ENCODE measurements at places on chromosomes 5 and 9.

GRCh38 chr9:92637886-92638620, 31.9 kb downstream of the IPPK start:
- no peak for DNase-seq

DNA sequence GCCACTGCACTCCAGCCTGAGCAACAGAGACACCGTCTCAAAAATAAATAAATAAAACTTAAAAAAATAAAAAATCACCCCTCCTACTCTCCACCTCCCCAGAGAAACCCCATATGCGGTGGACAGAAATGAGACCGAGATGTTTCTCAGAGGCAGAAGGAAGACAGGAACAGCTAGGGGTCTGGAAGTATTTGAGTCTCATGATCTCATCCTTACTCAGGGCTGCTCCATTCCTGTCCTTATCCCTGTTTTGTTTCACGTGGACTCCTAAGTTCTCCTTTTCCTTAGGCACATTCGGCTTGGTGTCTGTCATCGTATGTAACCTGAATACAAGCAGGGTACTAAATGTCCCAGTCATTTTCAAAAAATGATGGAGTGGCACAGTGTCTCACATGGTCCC, 76.1 kb downstream of the C9orf50 start:
- no peak for DNase-seq

DNA sequence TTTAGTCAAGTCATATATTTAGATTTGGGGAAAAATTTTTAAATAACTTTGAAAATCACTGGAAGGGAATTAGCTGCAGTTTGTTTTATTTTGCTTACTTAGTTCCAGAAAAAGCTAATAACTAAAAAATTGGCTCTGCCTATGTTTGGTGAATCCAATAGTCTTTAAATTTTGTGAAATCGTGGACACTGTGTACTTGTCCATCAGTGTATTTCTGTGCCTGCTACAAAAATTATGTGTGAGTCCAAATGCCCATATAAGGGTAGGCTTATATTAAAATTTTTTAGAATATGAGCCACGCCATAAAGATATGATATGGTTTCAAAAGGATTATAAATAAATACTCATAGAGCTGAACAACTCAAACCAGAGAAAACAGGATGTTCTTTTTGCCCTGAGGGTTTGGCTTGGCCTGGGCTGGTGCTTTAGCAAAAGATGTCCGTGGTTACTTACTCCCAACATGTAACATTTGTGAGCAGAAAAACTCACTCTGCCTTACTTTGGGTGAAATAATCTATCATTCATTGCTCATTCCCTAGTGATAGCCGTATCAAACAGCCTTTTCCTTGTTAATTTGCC, 133.2 kb upstream of the PRLR start:
- DNase-seq: no peak

GRCh38 chr9:32882705-32883104, 99.4 kb downstream of the TMEM215 start:
- no peak for DNase-seq

- no peak for DNase-seq
Measured at GRCh38 chr9:135692410-135692809, 6.9 kb downstream of the SOHLH1 start.

DNA sequence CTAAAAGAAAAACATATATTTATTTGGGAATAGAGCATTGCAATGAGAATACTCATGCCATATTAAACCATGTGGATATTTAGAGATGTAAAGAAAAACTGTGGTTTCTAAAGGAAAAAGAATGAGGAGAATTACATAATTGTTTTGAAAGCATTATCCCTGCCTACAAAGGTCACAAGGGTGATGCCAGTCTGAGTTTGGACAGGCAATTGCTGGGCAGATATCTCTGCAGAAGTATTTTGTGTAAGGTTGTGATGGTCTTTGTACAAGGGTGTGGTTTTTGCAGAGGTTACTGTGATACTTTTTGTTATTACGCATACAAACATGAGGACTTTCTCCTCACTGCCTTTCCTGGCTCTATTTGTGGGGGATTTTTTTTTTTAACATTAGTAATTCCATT, 2022.9 kb upstream of the CDH6 start:
- no peak for DNase-seq

DNA sequence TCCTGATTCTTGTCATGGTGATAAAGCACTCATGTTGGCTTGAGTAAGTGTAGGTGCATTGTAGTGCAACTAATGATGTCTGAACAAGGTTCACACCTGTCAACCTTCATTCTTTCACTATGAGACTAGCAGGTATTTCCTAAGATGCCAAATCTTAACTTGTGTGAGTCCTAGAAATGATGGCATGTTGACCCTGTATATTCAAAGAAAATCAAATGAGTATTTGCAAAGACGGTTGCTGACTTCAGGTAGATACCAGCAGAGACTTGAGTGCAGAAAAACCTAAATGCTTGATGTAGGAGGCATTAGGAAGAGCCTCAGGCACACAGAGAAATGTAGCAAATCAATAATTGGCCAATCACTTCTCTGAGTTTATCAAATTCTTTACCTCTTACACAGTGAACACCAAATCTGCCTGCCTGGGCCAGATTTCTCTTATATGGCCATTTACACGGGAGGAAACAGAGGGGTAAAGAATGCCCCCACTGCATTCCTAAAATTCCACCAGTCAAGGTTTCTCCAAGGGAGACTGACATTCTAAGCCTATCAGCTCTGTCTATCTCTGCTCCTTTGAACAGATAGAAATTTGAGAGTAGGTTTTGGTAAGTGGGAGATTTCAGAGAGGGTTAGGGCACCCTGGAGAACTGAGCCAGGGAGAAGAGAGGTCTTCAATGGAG, 488.6 kb upstream of the WWC1 start:
- no peak for DNase-seq

- DNase-seq: no peak
Measured at GRCh38 chr9:124257844-124258606, at the start of gene NEK6. NEK6 (plus strand) TSS chr9:124257949; CDS start chr9:124301965, 44,016 bp downstream.

DNA sequence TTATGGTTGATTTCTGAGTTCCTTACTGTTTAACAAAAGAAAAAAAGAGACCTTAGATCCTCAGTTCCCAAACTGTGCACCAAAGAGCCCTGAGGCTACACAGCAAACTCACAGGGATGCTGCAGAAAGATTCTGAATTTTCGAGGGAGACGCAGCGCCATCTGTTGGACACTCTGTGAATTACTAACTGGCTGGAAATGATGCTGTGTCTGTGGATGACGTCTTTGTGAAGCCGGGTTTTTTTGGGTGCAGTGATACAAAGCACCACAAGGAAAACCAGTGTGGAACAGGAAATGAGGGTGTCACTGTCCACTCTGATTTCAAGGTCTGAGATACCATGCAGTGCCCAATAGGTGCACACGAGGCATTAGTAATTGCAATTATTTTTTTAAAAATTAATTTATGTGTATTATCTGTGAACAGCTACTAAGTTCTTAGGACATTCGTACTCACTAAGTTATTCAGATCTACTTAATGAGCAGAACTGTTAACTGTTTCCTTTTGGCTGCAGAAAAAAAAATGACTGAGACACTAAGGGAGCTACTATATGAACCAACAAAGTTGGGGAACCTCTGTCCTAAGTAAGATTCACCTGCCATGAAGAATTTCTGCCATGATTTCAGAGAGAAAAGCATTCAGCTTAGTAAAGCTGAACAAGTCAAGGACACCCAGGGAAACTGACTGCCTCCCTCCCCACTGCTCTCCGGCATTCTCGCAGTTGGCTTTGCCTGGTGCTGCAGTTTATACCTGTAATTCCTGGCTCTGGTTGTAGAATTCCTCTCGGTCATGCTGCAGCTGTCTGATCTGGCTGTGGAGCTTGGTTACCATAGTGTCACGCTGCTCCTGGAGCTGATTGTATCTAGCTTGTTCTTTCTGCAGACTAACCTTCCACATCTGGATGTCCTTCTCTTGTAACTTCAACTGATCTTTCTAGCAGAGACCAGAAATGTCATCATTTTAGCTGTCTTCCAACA, 23.4 kb downstream of the SPACA9 start:
- peak; percentile 81 for DNase-seq

- no peak for DNase-seq
Measured at GRCh38 chr5:42927730-42928129, 112.4 kb downstream of the ANXA2R start.

- no peak for DNase-seq
Measured at GRCh38 chr5:154411338-154411737, 34.5 kb upstream of the SAP30L start.

DNA sequence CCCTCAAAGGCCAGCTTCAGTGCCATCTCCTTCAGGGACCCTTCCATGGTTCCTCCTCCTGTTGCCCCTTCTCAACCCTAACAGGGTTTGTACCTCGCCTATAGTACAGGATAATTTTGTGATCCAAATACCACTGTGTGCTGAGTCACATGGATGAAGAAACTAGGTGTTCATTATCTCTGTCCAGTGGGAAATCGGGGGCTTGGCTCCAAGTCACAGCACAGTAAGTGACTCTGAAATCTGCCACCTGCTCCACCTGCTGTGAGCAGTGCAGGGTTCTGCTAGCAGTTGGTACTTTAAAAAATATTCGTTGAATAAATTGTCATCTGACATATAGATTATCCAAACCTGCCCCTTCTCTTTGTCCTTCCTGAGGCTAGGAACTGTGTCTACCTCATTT, 123.2 kb upstream of the OTULINL start:
- DNase-seq: no peak

Data from HFF-Myc (cell line).